ENCODE measurements at places on chromosomes 7 and 10. TPM values are rescaled to one million over a fixed set of nuclear protein-coding genes. Genes with fewer than 3 reads are reported as not detected.

C10orf62 gene
- not detected for total RNA-seq

C10orf120 gene
- total RNA-seq = not detected

KAZALD1 gene
- total RNA-seq = 0.64 TPM

SERPINE1 gene
- total RNA-seq = 126 TPM

HOXA1 gene
- 0.64 TPM for total RNA-seq

NPC1L1 gene
- total RNA-seq = not detected

VWC2 gene
- not detected for total RNA-seq

BNIP3 gene
- total RNA-seq = 262 TPM

MAGI2 gene
- total RNA-seq = 1.7 TPM

PGAM2 gene
- 1.3 TPM for total RNA-seq

AGAP9 gene
- 1.5 TPM for total RNA-seq

COL26A1 gene
- not detected for total RNA-seq

NPFFR1 gene
- not detected for total RNA-seq

LIPK gene
- total RNA-seq = 0.48 TPM

PNLIPRP2 gene
- not detected for total RNA-seq

CSGALNACT2 gene
- total RNA-seq = 14.5 TPM

KLF14 gene
- total RNA-seq = not detected

PUS7 gene
- 35.7 TPM for total RNA-seq

KCNH2 gene
- 0.21 TPM for total RNA-seq

OGDHL gene
- 0.21 TPM for total RNA-seq

AKR1D1 gene
- total RNA-seq = not detected

NACAD gene
- 0.96 TPM for total RNA-seq

UCMA gene
- total RNA-seq = not detected

RBM20 gene
- under 0.01 TPM for total RNA-seq

ANK3 gene
- total RNA-seq = 14.7 TPM

DYDC2 gene
- total RNA-seq = not detected

UBN2 gene
- 6.4 TPM for total RNA-seq

CCL26 gene
- total RNA-seq = not detected

MINPP1 gene
- total RNA-seq = 38.8 TPM

EBLN1 gene
- not detected for total RNA-seq

EPHB6 gene
- total RNA-seq = 0.72 TPM

LRIT1 gene
- not detected for total RNA-seq

CYP2C8 gene
- not detected for total RNA-seq

PNLIPRP3 gene
- 13.0 TPM for total RNA-seq

SRRM3 gene
- total RNA-seq = 0.24 TPM

HOXA2 gene
- not detected for total RNA-seq

CD36 gene
- total RNA-seq = 14.7 TPM

TUBAL3 gene
- 0.72 TPM for total RNA-seq

SPDYE6 gene
- total RNA-seq = not detected

EXOC6 gene
- total RNA-seq = 63.9 TPM

CUZD1 gene
- total RNA-seq = 0.64 TPM

FAM237B gene
- total RNA-seq = not detected

PAPOLB gene
- total RNA-seq = not detected

CYP3A4 gene
- under 0.01 TPM for total RNA-seq

PILRA gene
- under 0.01 TPM for total RNA-seq

SPDYE2 gene
- not detected for total RNA-seq

MBL2 gene
- total RNA-seq = not detected

CNPY1 gene
- not detected for total RNA-seq

GIGYF1 gene
- 15.1 TPM for total RNA-seq

SLC35G1 gene
- total RNA-seq = 2.9 TPM

CALHM3 gene
- total RNA-seq = not detected

MMP21 gene
- not detected for total RNA-seq

EN2 gene
- not detected for total RNA-seq

ASZ1 gene
- total RNA-seq = not detected

NPTX2 gene
- total RNA-seq = not detected

MYH16 gene
- total RNA-seq = under 0.01 TPM

FBXL13 gene
- total RNA-seq = 0.72 TPM

WNT8B gene
- total RNA-seq = not detected
